ENCODE measurements at places on chromosomes 7 and 10.

- no peak for DNase-seq
Observed at GRCh38 chr10:130769146-130770017, 542.1 kb downstream of the TCERG1L start.

- no peak for DNase-seq
Observed at GRCh38 chr10:71975087-71975870, 11.1 kb downstream of the CHST3 start.

GRCh38 chr7:9681284-9681683 is 1247.9 kb downstream of the NXPH1 start:
- DNase-seq = no peak

- DNase-seq = no peak
Observed at GRCh38 chr7:86932038-86932512, 127.4 kb downstream of the ELAPOR2 start.

DNA sequence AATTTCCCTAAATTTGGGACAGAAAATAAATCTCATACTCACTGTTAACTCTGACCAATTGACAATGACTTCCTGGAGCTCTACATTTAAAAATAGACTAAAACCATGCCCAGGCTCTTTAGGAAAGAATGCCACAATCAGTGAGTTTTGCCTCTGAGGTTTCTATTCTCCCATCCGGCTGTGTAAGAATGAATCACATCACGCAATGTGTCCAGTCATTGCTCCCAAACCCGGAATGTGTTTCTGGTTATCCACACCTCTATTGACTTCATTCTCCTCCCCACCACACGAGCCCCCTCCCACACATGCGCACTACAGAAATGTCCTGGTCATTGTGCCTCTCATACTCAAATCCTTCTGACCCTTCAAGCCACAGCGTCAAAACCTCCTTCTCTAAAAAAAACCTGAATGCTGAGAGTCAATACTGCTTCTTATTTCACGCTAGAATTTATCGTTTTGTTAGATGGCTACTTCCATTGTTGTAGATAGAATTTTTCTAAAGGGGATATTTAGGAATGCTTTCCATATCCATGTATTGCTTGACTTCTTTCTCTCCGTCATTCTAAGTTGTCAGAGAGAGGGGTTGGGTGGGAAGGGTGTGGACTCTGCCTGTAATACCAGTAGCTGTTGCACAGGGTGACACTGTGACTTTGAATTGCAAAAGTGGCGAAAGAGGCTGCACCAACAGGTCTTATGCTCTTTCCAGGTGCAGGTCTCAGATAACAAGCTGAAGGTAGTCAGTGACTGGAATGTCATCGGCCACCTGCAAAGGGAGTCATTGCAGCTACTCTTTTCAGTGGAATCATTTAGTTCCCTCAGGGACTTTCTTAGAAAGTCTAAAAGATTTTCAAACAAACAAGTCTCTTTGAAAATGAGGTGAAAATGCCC is 356.6 kb downstream of the PAXIP1 start:
- DNase-seq = no peak

GRCh38 chr10:107859065-107859464 is 694.6 kb upstream of the SORCS1 start:
- no peak for DNase-seq

DNA sequence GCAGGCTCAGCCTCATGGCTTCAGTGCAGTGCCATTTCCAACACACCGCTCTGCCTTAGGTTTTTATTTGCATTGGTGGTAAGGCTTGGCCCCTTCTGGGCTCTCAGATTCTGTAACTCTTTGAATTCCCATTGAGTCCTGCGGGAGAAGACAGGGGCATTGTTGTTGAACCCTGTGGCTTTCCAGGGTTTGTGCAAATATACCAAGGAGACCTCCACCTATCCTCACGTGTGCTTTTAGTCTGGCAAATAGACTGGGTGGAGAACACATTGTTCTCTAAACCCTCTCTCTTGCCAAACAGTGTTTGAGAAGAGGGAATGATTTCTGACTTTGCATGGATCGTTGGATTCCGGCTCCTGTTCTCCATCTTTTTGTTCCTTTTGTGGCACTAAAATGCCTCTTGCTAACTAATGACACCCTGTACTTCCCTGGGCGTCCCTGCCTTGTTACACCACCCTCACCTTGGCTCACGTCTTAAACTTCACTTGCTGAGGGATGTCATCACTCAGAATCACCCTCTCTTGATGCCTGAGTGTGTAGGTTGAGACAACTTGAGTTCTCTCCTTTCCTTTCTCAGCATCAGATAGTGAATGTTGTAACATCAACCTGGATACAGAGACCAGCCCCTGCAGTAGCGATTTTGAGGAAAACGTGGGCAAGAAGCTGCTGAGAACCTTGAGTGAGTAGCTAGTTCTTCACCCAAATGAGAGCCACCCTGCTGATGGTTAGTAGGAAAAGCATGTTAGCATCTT is 40.5 kb downstream of the GOT1 start:
- no peak for DNase-seq

DNA sequence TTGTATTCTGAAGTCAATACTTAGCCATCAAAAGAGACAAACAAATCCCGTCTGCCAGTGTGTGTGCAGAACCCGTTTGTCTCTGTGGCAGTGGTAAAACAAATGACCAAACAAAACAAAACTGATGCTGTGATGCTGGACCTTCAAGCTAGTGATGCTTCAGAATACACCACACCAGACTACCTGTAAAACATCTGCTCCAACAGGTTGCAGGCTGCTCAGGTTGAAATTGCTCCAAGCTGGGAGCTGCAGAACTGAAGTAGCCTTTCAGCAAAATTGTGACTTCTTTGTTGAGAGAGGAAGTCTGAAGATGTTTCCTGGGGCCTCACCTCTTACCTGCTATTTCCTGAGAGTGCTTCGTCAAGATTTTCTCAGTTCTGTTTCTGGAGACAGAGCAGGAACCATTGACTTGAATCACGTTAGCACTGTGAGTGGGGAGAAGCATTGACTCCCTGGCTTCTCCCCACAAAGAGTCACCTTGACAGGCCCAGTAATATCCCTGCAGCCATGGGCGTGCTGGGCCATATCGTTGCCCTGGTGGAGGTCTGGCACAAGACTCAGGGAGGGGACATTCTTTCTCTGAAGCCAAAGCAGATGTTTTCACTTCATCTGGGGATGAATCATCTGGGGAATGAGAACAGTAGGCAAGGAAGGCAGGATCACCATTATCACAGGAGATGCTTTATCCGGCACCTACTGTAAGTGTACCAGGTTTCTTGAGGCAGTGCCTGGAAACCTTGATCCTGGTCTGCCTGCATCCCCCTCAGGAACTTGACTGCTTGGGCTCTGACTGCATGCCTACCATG is 80.2 kb downstream of the RBM20 start:
- no peak for DNase-seq
